ENCODE measurements at places on chromosomes 1 and 21. TPM values are rescaled to one million over a fixed set of nuclear protein-coding genes. Genes with fewer than 3 reads are reported as not detected.
A peak's percentile ranks its signal among the peaks of the same experiment; 100 is the strongest.

Gene NMNAT2
- polyA plus RNA-seq = not detected

Gene NPPA
- 0.12 TPM for polyA plus RNA-seq

Gene LYPLAL1
- 57.4 TPM for polyA plus RNA-seq

- DNase-seq = no peak
- H3K27me3 ChIP-seq = no peaks in the 10 kb centered on the region
- no peaks in the 10 kb centered on the region for H3K36me3 ChIP-seq
Observed at GRCh38 chr1:55005351-55006140, 6.8 kb downstream of the BSND start.

GRCh38 chr21:45404730-45405270 lies at the start of gene COL18A1:
Gene COL18A1, plus strand, starts transcription at chr21:45405165. Its CDS starts 66 bp downstream, at chr21:45405231.
- no peaks in the 10 kb centered on the region for H3K36me3 ChIP-seq
- peak; percentile 84 for DNase-seq
- peaks cover 12% of the 10 kb centered on the region for H3K4me1 ChIP-seq
- H3K4me3 ChIP-seq = no peak within 1 kb of the TSS
- H3K27ac ChIP-seq = peak within 1 kb of the TSS; percentile 57
- no peaks in the 10 kb centered on the region for H3K27me3 ChIP-seq

DNA sequence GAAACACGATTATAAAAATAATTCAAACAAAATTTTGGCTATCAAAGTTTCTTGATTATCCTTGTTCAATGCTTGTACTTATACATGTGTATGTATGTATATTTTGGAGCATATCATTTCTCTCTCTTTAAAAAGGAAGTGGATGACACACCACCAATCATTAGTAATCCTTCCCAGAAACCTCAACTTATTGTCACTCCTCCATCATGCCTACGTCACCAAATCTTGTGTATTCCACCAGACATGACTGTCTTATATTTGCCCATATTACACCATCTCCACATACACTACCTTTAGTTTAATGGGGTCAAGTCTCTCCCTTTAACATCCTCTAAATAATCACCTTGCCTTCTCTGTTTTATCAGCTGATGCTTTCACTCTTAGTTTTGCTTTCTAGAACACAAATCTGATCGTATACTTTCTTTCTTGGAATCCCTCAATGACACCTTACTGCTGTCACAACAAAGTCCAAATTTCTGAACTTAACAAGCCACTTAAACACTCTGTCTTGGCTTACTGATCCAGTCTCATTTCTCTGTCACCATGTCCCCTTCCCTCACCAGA lies 124.0 kb downstream of the BRINP3 start:
- H3K4me1 ChIP-seq = no peaks in the 10 kb centered on the region
- no peaks in the 10 kb centered on the region for H3K27me3 ChIP-seq
- H3K36me3 ChIP-seq = no peaks in the 10 kb centered on the region
- no peak overlapping the region for H3K27ac ChIP-seq
- no peak for DNase-seq
- H3K4me3 ChIP-seq = no peak overlapping the region

- no peak overlapping the region for H3K4me3 ChIP-seq
- H3K27ac ChIP-seq = no peak overlapping the region
- DNase-seq = no peak
- no peaks in the 10 kb centered on the region for H3K27me3 ChIP-seq
Observed at GRCh38 chr1:45456531-45456930, 34.4 kb downstream of the TESK2 start.

- no peaks in the 10 kb centered on the region for H3K36me3 ChIP-seq
- H3K27ac ChIP-seq = no peak overlapping the region
- H3K4me3 ChIP-seq = no peak overlapping the region
- no peaks in the 10 kb centered on the region for H3K27me3 ChIP-seq
- no peaks in the 10 kb centered on the region for H3K4me1 ChIP-seq
Observed at GRCh38 chr1:228684607-228685006, 50.7 kb upstream of the RHOU start.

- no peaks in the 10 kb centered on the region for H3K4me1 ChIP-seq
- no peak for DNase-seq
- no peaks in the 10 kb centered on the region for H3K36me3 ChIP-seq
- H3K27ac ChIP-seq = no peak within 1 kb of the TSS
Observed at GRCh38 chr1:158781104-158781503, at the start of gene OR6N2. Gene OR6N2, minus strand, starts transcription at chr1:158781204. Its CDS starts 3,569 bp downstream, at chr1:158777635.

DNA sequence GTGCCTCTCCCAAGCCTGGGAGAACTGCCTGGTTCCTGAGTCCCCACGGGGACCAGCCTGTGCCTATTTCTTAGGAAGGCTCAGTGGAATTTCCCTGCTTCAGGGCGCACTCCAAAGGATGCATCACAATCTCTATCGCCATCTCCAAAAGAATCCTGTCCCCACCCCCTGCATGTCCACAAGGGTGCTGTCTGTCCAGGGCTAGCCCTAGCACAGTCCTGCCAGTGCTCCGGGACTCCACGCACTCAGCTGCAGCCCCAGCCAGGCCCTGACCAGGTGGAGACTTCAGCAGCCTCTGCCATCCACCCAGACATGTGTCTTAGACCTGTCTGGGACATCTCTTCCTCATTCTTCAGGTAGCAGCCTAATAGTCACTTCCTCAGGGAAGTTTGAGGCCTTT lies 199.7 kb downstream of the GRIK3 start:
- no peak overlapping the region for H3K4me3 ChIP-seq
- no peaks in the 10 kb centered on the region for H3K36me3 ChIP-seq
- peaks cover 3% of the 10 kb centered on the region for H3K27me3 ChIP-seq
- DNase-seq = no peak

Data from liver (tissue), 10 donors.